Activated CD8-positive, alpha-beta memory T cell treated with anti-CD3 and anti-CD28 coated beads for 1 hour (primary cell): ENCODE measurements at places on chromosomes 6 and 20.

DNA sequence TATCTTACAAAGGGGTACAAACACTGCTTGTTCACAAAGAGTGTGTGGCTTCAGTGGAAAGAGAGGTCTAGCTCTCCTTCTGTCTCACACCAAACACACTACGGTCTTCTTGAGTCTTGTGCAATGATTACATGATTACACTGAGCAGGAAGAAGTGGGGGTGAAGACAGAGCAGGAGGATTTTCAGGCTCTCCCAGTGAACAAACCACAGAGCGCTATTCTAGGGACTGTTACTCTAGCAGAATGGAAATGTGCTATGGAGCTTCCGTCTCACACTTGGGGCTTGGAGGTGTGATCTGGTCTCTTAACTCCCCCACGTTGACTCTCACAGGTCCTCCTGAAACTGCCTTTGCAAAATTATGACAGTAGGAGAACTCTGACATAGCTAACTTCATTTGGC, 203.4 kb downstream of the MYLK4 start:
- no peak for DNase-seq

GRCh38 chr6:139186242-139186641, 51.4 kb downstream of the HECA start:
- DNase-seq, result no peak

DNA sequence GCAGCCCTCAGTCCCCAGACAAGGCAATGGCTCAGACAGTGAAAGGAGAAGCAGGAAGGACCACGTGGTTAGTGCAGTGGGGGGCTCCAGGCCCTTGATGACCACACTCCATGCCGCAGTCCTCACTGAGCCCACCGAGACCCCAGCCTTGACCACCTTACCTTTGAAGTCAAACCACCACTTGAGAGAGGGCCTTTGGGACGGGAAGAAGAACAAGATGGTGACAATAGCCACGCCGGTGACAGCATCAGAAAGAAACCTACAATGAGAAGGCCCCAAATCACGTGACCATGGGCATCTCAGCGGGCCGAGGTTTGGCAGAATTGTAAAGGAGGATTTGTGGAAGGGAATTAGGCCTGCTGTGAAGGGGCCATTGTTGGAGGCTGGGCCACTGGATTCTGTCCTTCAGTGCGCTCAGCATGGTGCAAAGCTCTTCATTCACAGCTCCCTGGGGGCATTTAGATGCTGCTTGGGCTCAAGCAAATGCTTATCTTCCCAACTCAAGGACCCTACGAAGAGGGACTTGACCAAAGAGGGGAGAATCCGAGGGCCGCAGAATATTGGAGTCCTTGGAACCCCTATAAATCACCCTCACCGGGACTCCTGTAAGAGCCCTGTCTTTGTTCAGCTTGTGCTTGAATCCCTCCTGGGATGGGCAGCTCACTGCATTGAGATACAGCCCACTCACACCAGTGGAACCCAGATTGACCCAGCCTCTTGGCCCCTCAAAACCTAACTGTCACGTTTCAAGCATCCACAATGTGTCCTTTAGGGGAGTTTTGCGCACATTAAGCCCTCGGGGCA, 33.2 kb upstream of the OCSTAMP start:
- DNase-seq, result no peak

DNA sequence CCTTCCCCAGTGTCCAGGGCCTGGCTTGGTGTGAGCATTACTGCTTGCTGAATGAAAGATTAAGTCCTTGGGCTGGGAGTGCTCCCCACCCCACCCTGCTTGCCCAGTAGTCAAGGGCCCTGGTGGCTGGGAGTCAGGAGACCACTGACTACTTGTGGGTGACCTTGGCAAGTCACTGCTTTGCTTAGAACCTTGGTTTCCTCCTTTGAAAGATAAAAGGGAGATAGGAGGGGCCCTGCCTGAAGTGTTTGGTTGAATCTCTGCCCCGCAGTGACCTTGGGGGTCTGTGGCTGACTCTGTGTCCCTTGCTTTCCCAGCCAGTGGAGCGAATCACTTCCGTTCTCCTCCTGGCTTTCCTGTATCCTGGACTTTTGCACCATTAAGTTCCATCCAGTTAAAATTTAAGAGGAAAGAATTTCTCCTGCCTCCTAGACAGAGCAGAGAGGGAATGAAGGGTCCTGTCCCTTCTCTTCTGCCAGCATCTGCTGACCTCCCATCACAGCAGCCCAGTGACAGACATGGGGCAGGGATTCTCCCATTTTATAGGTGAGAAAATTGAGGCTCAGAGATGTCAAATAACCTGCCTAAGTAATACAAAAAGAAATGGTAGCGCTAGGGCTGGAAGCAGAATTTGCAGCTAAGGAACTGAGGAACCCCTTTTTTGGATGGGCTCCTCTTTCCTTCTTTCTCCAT, 3.5 kb upstream of the EPB41L1 start:
- DNase-seq, result no peak

GRCh38 chr6:47028835-47029360, 13.2 kb downstream of the ADGRF1 start:
- DNase-seq, result no peak

DNA sequence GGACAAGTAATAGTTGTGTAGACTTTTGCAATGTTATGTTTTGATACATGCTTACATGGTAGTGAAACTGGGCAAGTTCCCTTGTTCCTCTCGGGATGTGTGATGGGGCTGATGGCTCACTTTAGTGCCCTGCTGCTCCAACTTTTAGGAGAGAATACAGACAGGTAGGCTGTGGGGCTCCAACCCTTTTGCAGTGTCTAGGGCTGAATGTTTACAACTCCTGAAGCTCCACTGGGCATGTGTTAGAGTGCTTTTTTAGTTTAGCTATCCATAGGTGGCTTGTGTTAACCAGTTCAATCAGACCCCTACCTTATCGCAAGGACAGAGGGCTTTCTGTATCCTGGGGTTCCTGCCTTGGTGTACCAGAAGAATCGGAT, 33.8 kb downstream of the SERPINB6 start:
- no peak for DNase-seq

DNA sequence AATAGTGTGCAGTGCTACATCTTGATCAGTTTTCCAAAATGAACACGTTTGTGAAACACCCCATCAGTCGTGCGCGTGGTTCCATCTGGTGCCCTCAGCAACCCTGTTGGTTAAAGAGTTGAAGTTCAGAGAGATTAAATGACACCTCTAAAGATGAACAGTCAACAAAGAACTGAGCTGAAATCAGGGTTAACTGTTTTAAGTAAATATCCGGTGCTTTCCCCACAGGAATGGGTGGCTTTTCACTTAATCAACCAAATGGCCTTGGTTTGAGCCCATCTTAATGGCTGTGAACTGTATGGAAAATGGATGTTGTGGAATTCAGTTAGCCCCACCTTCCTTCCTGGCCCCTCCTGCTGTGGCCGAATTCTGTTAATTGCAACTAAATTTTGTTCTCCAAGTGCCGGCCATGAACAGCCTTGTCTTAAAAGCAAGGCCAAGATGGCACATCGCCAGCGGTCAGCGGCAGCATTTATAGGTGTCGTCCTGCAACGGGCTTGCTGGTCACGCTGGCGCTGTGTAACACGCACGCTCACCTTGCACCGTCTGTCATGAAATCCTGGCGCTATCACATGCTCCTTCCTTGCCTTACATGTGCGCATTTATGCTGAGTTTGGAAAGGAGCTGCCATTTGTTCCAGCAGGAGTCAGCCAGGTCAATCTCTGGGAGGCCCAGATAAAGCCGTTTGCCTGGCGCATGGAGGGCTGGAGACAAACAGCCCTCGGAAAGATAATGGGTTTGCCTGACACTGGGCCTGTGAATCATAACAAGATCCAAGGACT, 164.5 kb downstream of the ERMARD start:
- no peak for DNase-seq

- DNase-seq, result no peak
Observed at GRCh38 chr6:129489215-129489765, 220.7 kb downstream of the ARHGAP18 start.
